ENCODE measurements at places on chromosomes 12 and 14.

GRCh38 chr14:91223028-91223783 is 21.3 kb downstream of the GPR68 start:
- DNase-seq = no peak

- no peak for DNase-seq
These were observed 42.3 kb downstream of the KIF26A start for GRCh38 chr14:104180561-104181165.

DNA sequence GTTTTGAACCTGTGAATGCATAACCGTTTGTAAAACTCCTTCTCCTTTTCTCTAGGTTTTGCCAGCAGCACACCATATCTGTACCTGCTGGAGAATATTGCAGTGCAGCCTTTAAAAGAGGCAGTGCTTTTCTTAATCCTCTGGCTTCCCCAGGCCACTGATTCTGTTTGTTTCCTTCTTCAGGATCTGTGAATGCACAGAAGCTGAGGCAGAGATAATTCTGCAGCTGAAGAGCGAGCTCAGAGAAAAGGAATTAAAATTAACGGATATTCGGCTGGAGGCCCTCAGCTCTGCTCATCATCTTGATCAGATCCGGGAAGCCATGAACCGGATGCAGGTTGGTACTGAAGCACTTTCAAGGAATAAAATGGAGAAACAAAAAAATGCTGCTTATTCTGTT is 348.7 kb downstream of the NAV3 start:
- DNase-seq = no peak

DNA sequence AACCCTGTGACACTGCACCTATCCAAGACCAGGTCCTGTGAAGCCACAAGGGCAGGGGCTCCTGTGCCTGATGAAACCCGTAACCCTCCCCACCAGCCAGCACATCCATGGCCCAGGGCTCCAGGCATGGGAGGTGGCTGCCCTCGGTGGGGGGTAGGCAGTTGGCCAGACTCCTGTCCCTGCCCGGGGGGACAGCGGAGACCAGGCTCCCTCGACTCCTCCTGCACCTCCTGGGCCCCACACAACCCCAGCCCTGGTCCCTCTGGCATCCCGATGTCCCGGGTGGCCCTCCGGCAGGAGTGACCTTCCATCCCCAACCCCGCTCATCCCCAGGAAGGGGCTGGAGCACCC is 11.4 kb downstream of the AKT1 start:
- no peak for DNase-seq

DNA sequence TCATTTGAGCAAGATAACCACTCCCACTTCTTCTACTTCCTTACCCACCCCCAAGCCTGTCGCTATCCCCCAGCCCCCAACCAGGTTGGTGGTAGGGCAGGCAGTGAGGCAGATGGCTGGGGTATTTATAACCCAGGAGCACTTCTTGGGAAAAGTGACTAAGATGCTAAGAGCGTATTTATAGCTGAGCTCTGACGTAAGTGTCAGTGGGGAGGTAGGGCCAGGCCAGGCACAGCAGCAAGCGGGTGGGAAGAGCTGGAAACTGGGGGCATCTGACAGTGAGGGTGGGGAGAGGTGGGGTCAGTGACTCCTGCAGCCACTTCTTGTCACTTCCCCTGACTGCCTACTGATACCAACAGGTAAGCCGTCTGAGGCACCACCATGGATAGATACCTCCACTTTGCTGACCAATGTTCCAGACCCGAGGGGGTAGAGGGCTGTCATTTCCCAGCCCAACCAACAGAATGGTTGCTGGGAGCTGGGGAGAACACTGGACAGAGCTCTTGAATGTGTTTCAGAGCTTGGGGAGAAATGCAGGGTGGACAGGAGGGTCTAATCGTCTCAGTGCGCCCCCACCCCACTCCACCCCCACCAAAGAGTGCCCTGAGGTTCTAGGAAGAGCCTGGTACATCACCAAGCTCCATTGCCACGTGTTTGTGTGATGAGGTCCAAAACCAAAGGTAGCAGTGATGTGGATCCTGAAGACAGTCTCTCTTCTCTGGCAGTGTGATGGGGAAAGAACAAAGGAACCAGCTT is 2.7 kb upstream of the INHBE start:
- DNase-seq = peak; percentile 82

DNA sequence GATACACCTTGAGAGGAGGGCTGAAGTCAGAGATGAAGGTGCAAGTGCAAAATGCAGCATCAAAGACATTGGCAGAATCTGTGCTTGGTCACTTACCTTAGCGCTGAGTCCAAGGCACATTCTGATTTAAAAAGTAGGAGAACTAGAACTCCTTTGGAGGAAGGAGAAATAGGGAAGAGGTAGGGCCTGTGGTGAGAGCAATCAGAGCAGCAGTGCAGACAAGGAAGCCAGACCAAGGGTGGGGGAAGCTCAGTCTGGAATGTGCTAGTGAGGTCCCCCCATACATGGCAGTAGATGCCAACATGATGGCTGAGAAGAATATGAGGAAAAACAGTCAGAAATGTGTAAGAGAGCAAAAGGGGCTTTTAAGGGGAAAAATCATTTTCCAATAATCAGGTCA is 206.5 kb downstream of the SSPN start:
- no peak for DNase-seq

DNA sequence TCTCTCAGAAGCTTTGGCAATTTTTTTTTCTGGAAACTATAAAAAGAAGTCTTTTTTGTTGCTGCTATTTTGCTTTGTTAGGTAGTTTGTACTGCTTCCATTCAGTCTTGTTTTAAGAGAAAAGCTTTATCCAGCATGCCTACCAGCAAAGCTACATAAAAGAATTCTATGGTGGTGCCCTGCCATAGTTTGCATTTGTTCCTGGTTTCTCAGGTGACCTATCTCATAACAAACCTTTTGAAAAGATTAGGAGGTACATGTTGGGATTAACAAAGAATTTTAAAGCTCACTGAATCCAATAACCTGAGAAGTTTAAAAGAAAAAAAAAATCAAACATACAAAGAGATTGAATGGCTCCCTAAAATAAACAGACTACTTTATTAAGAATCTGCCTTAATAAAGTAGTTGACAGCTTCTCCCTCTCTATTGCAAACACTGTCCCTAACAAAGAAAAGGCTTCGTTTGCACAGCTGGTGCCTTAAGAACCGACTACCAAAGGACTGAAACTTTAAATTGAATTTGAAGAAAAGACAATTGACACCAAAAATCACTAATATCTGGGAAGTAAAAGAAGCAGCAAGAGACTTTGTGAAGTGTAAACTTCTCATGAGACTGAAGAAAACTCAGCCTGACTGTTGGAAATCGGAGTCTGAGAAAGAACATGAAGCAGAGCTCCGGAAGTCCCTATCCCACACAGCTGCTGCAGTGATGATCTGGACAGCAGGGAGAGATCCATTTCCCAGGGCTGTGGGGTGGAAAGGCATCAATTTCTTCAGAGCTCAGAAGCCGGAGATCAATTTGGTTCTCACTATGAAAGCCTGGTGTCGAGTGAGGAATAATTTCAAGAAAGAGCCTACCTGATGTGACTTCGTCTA is 102.7 kb upstream of the PLEKHA5 start:
- no peak for DNase-seq

- DNase-seq = no peak
These were observed 242.6 kb downstream of the BTG1 start for GRCh38 chr12:91902860-91903683.

GRCh38 chr12:102824218-102824835 is 92.7 kb downstream of the PAH start:
- DNase-seq = peak; percentile 38

DNA sequence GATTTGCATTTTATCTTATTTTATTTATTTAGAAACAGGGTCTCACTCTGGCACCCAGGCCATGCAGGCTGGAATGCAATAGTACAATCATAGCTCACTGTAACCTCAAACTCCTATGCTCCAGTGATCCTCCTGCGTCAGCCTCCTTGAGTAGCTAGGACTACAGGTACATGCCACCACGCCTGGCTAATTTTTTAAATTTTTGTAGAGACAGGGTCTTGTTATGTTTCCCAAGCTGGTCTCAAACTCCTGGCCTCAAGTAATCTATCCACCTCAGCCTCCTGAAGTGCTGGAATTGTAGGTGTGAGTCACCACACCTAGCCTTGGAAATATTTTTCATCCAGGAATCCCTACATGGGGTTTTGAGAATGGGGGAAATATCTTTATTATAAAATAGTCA is 84.6 kb downstream of the MAPKAPK5 start:
- no peak for DNase-seq

DNA sequence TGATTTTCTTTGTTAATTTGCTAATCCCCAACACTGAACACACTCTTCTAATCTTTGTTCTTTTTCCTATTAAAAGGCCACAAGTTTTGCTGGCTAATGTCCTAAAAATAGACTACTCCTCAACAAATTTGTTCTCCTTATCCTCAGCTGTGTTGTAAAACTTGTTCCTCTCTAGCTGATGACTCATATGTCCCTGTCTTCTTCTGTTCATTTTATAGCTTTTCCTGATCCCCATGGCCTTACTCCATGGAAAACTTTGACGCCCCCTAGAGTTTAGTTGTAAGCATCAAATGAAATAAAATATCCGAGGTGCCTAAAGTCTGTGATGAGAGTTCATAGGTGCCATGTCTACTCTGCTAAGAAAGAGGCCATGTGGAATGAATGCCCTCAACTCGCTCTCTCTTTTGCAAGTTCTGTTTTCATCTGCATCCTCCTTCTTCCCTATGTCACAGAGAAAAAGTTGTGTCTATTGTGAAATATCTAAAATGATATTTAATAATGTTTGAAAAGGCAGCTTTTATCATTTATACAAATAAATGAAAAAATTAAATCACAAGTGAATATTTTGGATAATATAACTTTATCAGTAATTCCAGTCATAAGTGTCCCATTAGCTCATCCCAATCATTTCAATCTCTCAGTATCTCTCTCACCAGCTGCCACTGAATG is 237.9 kb downstream of the IPO8 start:
- peak; percentile 43 for DNase-seq
